ENCODE measurements at places on chromosomes 16 and 17.

DNA sequence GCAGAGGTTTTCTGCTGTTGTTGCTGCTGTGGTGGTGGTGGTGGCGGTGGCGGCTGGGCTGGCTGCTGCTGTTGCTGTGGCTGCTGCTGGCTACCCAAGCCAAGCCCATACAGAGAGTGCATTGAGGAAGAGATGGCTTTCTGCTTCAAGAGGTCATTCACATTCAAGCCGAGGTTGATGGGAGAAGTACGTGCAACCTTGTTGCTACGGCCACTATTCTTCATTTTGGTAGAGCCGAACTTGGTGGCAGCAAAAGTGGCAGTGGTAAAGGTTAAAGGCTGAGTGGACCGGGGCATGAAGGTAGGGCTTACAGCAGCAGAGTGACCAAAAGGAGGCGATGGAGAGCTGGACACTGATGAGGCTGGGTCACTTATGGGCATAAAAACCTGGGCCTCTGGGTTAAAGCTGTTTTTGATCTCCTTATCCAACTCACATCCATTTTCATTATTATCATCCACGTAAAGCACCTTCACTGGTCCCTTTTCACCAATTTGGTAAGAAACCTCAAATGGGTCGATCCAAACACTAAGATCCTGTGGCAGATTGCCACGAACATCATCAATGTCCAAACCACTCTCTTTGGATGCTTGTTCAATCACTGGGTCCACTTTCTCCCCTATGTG lies 2.8 kb downstream of the TOB1 start:
- DNase-seq: peak; percentile 6

DNA sequence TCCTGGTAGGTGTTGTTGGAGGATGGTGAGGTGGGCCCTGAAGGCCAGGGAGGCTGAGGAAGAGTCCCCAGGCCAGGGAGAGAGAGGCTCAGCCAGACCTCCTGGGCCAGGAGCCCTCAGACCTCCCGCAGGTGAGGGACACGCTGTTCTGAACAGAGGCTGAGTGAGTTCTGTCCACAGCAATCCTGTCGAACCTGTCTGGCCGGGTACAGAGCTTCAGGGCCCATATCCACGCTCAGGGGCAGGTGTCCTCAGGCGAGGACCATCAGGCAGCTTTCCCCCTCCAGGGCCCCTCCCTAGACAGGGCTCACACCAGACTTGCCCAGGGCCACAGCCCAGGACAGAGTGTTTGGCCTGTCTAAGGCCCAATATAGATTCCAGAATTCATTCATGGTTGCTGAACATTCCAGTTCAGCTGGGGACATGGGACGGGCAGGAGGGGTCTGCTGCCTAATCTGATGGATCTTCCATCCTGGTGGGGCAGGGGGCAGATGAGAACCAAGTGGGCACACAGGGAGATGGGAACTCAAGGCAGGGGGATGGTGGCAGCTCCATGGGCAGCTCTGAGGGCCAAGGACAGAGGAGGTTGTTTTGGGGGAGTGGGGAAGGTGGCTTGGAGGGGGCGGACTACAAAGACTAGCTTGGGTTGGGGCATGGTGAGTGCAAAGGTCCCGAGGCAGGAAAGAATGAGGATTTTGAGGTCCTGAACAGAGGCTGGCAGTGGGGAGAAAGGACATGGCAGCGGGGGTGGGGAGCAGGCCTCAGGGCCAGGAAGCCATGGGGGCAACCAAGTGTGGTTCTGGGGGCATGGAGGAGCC lies 23.4 kb upstream of the MPRIP start:
- no peak for DNase-seq

DNA sequence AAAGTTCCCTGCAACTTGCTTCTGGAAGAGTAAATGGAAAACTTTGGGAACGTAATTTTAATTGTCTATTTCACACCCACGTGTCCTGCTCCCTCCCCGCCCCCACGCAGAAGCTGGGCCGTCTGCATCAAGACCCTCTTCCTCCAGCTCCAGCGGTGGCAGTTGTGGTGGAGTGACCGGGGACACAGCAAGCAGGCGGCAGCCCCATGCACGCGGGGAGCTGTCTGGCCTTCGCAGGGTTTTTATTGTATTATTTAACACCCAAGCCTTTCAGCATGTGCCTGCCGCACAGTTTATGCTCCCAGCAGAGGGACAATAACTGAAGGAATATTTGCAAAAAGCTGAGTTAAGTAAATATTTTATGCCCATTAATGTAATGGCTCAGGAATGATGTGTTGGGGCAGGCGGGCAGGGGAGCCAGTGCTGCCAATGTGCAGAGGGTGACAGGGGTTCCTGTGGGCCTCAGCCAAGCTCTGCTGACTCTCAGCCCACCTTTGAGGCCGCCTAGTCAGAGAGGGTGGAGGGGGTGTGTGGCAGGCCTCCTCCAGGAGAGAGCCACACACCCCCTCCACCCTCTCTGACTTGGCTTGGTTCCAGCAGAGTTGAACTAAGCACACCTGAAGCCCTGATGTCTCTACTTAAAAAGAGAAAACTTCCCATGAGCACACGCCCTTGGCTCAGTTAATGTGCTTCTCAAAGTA lies 32.4 kb upstream of the ENPP7 start:
- DNase-seq: no peak

GRCh38 chr17:78717431-78717980 lies 64.6 kb downstream of the CYTH1 start:
- peak; percentile 30 for DNase-seq

DNA sequence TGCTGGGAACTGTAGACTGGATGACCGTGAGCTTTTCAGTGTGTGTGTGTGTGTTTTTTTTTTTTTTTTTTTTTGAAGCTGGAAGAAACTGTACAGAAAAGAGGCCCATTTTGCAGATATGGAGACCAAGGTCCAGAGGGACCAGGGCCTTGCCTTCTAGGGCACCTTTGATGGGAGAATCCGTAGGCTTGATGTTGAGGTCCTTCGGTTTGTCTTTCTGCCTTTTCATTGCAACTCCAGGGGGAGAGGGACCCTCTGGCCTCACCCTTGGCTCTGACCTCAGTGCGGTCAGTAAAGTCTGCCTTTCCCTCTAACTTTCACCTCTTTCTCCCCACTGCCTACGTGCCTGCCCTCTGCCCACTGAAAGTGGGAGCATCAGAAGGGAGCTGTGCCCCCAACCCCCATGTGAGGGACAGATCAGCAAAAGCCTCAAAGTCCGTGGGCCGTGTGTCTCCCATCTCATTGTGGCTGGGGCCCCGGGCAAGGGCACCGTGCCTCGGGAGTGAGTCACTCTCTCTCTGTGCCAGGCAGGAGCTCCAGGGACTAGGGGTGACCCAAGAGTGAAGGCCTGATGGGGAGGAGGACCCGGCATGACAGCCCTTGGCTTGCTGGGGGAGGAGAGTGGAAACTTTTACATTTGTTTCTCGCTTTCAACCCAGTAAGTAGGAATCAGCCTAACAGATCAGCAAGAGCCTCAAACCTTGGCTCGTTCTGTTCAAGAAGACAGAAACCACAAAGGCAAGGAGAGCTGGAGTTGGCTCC lies 123.6 kb downstream of the CMIP start:
- peak; percentile 50 for DNase-seq

DNA sequence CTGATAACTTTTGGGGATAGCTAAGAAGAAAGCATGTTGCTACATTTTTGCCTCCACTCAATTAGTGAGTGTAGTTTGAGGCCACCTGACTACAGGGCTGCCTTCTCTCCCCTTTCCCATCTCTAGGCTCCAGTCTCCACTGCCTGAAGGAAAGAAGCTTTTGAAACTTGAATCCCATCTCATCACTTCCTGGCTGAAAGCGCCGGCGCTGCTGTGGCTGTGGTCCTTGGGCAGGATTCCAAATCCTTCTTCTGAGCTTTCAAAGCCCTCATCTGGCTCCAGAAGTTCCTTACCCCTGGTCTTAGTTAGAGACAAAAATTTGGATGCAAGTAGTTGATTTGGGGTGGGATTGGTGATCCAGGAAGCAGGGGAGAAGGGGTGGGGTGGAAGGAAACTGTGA lies 119.4 kb downstream of the FOXL1 start:
- DNase-seq: peak; percentile 73

DNA sequence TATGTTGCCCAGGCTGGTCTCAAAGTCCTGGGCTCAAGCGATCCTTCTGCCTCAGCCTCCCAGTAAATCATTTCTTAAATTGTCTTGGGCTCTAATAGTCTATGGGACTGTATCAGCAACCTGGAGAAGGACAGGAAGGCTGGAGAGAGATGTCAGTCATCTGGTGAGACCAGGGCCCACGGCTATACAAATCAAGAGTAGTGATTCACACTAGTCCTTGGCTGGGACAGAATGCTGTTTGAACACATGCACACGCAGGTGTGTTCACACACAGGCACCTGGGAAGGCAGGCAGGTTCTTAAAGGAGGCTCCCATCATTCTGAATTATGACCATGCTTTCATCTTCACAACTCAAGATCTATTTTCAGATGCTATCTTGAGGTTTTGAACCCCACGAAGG lies 14.1 kb downstream of the NQO1 start:
- no peak for DNase-seq

DNA sequence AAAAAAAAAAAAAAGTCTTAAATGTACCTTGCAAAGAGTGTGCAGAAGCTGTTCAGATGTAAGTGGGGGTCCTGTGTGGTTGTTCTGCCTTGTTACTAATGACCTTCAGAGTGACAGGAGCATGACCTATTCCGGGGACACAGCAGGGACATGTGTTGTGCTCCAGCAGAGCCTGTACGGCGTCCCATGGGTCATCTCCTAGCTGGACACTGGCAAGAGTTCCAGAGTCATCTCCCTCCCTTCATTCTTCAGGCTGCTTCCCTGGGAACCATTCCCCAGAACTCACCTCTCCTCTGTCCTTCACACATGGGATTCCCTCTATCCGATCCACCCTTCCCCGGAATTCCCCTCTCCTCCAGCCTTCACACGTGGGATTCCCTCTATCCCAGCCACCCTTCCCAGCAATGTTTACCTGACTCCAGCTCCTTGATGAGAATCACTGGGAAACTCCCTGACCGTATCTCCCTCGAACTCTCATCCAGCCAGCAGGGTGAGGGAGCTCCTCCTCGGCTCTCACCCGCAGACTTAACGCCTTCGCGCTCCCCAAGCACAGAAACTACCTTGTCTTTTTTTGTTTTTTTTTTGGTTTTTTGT lies 85.8 kb downstream of the MRM3 start:
- DNase-seq: no peak

DNA sequence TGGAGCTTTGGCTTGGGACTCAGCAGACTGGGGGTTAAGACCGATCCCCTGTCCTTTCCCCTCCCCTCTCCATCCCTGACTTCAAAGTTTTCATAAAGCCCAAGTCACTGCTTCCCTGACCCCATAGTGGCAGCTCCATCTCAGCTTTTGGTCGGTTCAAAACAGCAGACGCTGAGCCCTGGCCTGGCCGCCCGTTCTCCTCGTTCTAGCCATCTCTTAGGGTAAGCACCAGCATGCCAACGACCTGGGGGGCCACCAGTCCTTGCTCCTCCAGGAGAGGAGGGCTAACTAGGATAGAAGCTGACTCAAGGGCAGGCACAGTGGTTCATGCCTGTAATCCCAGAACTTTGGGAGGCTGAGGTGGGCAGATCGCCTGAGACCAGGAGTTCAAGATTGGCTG lies 1.5 kb upstream of the HIGD1B start:
- no peak for DNase-seq

GRCh38 chr16:10485698-10486382 lies 94.6 kb downstream of the EMP2 start:
- DNase-seq: no peak

- DNase-seq: peak; percentile 97
These were observed 48.9 kb downstream of the VMP1 start for GRCh38 chr17:59756236-59756818.

GRCh38 chr17:50594128-50594823 lies 33.8 kb downstream of the CACNA1G start:
- no peak for DNase-seq

- peak; percentile 30 for DNase-seq
These were observed 471 bp downstream of the PARD6A start for GRCh38 chr16:67661101-67661761.

- peak; percentile 88 for DNase-seq
These were observed 49.3 kb upstream of the WSB1 start for GRCh38 chr17:27244491-27245223.

GRCh38 chr16:88742896-88743605 lies 36.7 kb downstream of the CTU2 start:
- no peak for DNase-seq

DNA sequence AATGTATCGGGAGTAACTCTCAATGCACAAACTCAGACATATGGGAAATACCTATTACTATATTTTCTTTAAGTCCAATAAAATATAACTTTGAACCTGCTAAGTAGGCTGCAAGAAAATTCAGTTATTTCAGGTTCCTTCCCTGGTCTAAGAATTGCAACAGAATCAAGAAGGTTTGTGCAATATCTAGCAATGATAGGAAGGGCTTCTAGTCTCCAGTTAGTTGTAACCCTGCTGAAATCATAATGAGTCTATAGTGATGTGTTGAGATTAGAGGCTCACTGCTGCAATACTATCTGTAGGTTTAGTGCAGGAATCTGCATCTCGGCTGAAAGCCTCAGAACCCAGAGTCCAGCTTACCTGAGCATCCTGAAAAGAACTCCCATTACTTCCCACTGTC lies 110.5 kb downstream of the PMP22 start:
- DNase-seq: peak; percentile 17

GRCh38 chr17:62819511-62820221 lies 11.6 kb upstream of the MARCHF10 start:
- peak; percentile 99 for DNase-seq

DNA sequence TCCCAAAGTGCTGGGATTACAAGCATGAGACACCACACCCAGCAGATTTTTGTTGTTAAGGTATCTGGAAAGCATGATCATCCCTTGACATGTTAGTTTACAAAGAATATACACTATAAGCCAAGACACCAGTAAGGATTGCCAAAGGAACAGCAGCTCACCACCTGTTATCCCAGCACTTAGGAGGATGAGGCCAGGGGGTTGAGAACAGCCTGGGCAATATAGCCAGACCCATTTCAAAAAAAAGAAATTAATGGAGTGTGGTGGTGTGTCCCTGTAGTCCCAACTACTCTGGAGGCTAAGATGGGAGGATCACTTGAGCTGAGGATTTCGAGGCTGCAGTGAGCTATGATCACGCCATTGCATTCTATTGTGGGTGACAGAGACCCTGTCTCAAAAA lies 5.1 kb downstream of the ANKRD40CL start:
- DNase-seq: no peak

GRCh38 chr17:47946929-47947397 lies 5.6 kb downstream of the PNPO start:
- peak; percentile 73 for DNase-seq

DNA sequence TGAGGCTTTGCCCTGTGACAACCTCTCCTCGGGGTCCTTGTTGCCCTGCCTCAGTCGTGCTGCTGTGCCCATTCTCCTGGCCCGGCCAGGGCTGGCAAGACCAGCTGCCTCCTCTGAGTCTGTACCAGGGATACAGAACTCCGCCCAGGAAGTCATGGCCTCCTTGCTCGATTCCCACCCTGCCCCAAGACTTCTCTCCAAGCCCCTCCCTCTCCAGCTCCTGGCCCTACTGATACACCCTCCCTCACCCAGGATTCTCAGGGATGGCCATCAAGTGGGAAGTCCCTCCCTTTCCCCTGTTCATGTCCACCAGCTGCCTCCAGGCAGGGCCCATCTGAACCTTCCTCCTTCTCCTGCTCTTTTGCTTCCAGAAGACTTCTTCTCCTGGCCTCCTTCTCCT lies 11.2 kb upstream of the TMEM208 start:
- DNase-seq: no peak

GRCh38 chr17:40323391-40324381 lies 14.7 kb downstream of the RARA start:
- peak; percentile 81 for DNase-seq
